ENCODE measurements at places on chromosomes 4 and X.

DNA sequence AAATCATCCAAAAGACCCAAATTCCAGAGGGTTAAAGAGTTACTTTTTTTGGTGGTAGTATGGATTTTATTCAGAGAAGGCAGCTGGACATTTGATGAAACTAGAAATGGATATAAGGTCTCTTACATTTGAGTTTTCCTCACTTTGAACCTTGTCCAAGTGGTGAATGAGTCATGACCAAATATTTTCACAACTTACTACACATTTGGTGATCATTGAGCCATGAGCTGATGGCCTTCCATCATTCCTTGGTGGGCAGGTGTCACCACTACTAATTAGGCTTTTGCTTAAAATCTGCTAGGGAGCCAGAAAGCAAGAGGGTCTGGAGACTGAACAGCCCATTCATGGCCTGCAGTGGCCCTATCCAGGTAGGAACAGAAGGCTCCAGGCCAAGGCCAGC, 620.2 kb upstream of the INTU start:
- no peaks in the 10 kb centered on the region for H3K4me1 ChIP-seq
- H3K27ac ChIP-seq = no peak overlapping the region
- H3K27me3 ChIP-seq = no peaks in the 10 kb centered on the region
- DNase-seq = no peak

- no peak for DNase-seq
- no peaks in the 10 kb centered on the region for H3K4me1 ChIP-seq
- H3K27me3 ChIP-seq = no peaks in the 10 kb centered on the region
- H3K27ac ChIP-seq = no peak overlapping the region
- H3K4me3 ChIP-seq = no peak overlapping the region
These were observed 75.5 kb downstream of the SORCS2 start for GRCh38 chr4:7267829-7268228.

DNA sequence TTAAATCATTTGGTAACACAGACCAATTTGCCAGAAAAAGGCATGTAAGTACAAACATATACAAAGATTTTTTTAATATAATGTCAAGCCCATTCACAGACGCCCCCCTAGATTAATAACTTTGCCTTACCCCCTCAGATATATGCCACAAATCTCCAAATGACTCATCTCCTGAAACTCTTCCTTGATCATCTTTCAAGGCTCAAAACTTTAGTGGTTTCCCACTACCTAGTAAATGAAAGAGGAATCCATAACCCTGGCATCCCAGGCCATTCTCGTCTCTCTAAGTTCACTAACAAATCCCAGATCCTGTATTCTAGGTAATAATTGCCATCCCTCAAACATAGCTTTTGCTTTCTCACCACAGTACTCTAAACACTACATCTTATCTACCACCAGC, 61.9 kb downstream of the PRSS12 start:
- no peak overlapping the region for H3K27ac ChIP-seq
- H3K4me1 ChIP-seq = no peaks in the 10 kb centered on the region
- no peak for DNase-seq
- no peak overlapping the region for H3K4me3 ChIP-seq
- no peaks in the 10 kb centered on the region for H3K36me3 ChIP-seq

DNA sequence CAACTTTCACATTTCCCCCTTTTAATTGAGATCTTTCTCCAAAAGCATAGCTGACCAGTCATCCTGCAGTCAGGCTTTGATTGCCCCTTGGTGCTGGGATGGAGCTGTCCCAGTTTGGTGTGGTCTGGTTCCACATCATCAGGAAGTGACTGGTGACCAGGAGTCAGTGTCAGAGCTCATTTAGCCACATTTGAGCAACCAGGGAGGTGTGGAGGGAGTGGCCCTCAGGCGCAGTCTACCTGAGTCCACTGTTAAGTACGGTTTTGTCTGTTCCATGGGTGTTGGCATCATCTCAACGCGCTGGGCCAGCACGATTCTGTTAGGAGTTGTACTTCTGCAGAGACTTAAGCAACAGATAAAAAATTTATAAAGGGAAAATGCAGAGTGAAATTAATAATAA, 52.6 kb downstream of the RGS12 start:
- H3K4me3 ChIP-seq = no peak overlapping the region
- peaks cover 7% of the 10 kb centered on the region for H3K4me1 ChIP-seq
- no peak for DNase-seq
- no peaks in the 10 kb centered on the region for H3K36me3 ChIP-seq

- H3K27ac ChIP-seq = no peak overlapping the region
- no peak overlapping the region for H3K4me3 ChIP-seq
- H3K36me3 ChIP-seq = no peaks in the 10 kb centered on the region
These were observed 969.1 kb upstream of the PCDH10 start for GRCh38 chr4:132180020-132180427.
